ENCODE measurements at places on chromosomes 2 and 18. TPM values are rescaled to one million over a fixed set of nuclear protein-coding genes. Genes with fewer than 3 reads are reported as not detected.
A peak's percentile ranks its signal among the peaks of the same experiment; 100 is the strongest.

DNA sequence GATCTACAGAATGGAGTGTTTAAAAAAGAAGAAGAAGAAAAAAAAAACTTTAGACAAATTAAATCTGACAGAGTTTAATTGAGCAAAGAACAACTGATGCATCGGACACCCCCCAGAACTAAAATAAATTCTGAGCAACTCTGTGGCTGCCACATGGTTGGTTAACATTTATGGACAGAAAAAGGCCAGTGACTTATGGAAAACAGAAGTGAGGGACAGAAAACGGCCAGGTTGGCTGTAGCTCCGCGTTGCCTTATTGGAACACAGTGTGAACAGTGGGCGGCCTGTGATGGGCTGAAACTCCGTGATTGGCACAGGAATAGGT lies 75.6 kb downstream of the SPP2 start:
- no peak overlapping the region for H3K27ac ChIP-seq
- H3K4me3 ChIP-seq, result no peak overlapping the region
- no peak for DNase-seq
- no peaks in the 10 kb centered on the region for H3K4me1 ChIP-seq
- no peaks in the 10 kb centered on the region for H3K27me3 ChIP-seq

- no peaks in the 10 kb centered on the region for H3K4me1 ChIP-seq
- DNase-seq, result no peak
- no peaks in the 10 kb centered on the region for H3K36me3 ChIP-seq
- no peak overlapping the region for H3K27ac ChIP-seq
- no peak overlapping the region for H3K4me3 ChIP-seq
- H3K27me3 ChIP-seq, result no peaks in the 10 kb centered on the region
Measured at GRCh38 chr2:156006721-156007618, 325.6 kb downstream of the NR4A2 start.

GRCh38 chr2:139872503-139872902 lies 1092.3 kb upstream of the NXPH2 start:
- DNase-seq, result no peak
- H3K4me1 ChIP-seq, result no peaks in the 10 kb centered on the region
- no peaks in the 10 kb centered on the region for H3K27me3 ChIP-seq
- no peak overlapping the region for H3K4me3 ChIP-seq
- H3K36me3 ChIP-seq, result no peaks in the 10 kb centered on the region

GRCh38 chr18:48059455-48060010 lies 129.1 kb upstream of the SMAD2 start:
- no peak overlapping the region for H3K4me3 ChIP-seq
- DNase-seq, result no peak
- H3K4me1 ChIP-seq, result no peaks in the 10 kb centered on the region
- no peaks in the 10 kb centered on the region for H3K27me3 ChIP-seq

DNA sequence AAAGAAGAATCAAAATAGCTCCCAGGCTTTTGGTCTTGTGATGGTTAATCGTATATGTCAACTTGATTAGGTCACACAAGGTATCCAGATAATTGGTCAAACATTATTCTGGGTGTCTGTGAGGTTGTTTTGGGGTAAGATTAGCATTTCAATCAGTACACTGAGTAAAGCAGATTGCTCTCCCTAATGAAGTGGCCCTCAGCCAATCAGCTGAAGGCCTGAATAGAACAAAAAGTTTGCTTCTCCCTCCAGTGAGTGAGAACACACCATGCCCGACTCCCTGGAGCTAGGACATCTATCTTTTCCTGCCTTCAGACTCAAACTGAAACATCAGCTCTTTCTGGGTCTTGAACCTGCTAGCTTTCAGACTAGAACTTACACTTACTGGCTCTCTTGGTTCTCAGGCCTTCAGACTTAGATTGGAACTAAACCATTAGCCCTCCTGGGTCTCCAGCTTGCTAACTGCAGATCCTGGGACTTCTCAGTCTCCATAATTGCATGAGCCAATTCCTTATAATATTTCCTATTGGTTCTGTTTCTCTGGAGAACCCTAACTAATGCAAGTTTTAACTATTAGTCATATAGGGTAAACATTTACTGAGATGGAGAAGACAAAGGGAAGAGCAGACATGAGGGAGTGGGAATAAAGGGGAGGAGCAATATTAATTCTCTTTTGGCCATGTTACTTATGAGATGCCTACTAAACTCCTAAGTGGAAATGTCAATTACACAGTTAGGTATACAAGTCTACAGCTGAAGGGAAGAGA lies 25.5 kb downstream of the LNPK start:
- DNase-seq, result no peak
- H3K4me1 ChIP-seq, result no peaks in the 10 kb centered on the region
- H3K4me3 ChIP-seq, result no peak overlapping the region
- peaks cover 24% of the 10 kb centered on the region for H3K36me3 ChIP-seq
- H3K27ac ChIP-seq, result no peak overlapping the region
- H3K27me3 ChIP-seq, result no peaks in the 10 kb centered on the region

The CFAP65 gene
- not detected for total RNA-seq

DNA sequence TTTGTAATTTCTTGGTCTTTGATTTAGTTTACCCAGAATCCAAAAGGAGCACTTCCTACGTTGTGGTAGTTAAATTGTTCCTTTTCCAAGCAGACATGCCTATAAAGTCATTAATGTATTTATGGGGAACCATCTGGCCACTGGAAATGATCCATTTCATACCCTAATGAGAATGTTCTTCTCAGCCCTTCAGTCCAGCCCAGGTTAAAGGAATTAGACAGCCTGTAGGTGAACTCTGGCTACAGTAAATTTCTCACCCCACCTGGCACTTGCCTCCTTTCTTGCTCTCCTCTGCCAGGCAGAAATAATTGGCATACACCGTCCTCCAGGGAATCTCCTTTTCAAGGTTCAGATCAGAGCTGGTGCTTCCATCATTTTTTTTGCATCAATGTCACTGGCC lies 121.1 kb downstream of the SETBP1 start:
- H3K36me3 ChIP-seq, result no peaks in the 10 kb centered on the region
- no peak for DNase-seq
- no peak overlapping the region for H3K27ac ChIP-seq
- H3K4me3 ChIP-seq, result no peak overlapping the region
- peaks cover 16% of the 10 kb centered on the region for H3K4me1 ChIP-seq

DNA sequence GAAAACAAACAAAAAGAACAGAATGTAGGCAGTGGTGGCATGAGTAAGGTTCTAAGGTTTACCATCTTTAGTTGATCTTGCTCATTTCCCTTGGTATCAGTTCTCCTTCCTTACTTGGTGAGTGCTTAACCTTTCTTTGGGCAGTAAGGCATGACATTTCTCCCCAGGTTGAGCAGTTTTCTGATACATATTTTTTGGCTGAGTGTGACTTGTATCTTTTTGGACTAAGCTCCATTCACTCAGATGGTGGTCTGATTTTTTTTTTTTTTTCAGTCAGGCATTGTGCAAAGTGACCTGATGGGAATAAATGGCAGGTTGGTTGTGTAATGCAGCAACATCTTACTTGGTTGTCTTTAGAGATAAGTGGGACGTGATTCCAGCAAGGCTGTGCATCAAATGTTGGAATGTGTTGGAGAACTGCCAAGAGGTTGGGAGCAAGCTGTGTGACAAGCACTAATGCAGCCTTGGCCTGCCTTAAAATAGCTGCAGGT lies 15.1 kb downstream of the SPTBN1 start:
- H3K27me3 ChIP-seq, result no peaks in the 10 kb centered on the region
- DNase-seq, result peak; percentile 85
- no peak overlapping the region for H3K4me3 ChIP-seq
- H3K36me3 ChIP-seq, result peaks cover 5% of the 10 kb centered on the region

DNA sequence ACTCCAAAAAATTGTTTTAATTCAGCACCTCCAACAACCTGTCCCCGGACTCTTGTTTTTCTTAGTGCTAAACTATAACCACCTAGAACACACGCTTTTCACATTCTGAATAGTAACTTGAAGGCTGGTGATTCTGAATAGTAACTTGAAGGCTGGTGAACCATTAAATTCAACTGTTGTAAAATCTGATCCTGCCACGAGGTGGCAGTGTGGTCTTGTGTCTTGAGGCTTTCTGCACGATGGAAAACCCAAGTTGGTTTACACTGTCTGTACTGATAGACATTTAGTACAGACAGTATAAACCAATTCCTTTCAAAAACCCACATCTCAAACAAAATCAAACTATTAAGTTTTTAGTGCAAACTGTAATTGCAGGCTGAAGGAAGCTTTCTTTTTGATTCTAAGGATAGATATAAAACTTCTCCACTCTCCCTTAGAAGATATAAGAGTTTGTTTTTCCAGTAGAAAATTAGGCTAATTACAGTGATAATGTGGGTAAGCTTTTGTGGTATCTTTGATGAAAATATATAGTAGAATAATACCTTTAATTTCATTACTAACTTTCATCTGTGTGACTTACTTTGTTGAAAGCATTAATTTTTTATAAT lies 57.6 kb downstream of the VAPA start:
- H3K4me1 ChIP-seq, result peaks cover 2% of the 10 kb centered on the region
- H3K27ac ChIP-seq, result no peak overlapping the region
- no peaks in the 10 kb centered on the region for H3K27me3 ChIP-seq
- peak; percentile 77 for DNase-seq
- H3K36me3 ChIP-seq, result no peaks in the 10 kb centered on the region

GRCh38 chr2:11797846-11798245 lies 51.4 kb downstream of the LPIN1 start:
- H3K4me1 ChIP-seq, result no peaks in the 10 kb centered on the region
- peaks cover 48% of the 10 kb centered on the region for H3K36me3 ChIP-seq
- no peak overlapping the region for H3K27ac ChIP-seq

DNA sequence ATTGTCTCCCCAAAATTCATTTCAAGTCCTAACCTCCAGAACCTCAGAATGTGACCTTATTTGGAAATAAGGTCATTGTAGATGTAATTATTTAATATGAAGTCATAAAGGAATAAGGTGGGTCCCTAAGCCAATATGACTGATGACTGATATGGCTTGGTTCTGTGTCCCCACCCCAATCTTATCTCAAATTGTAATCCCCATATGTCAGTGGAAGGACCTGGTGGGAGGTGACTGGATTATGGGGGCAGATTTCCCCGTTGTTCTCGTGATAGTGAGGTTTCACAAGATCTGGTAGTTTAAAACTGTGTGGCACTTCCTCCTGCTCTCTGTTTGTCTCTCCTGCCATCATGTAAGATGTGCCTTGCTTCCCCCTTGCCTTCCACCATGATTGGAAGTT lies 43.0 kb upstream of the BCL11A start:
- H3K27me3 ChIP-seq, result peaks cover 12% of the 10 kb centered on the region
- H3K4me3 ChIP-seq, result no peak overlapping the region
- H3K27ac ChIP-seq, result no peak overlapping the region
- no peaks in the 10 kb centered on the region for H3K4me1 ChIP-seq

The RSAD2 gene
- total RNA-seq, result not detected

- no peaks in the 10 kb centered on the region for H3K27me3 ChIP-seq
- no peak overlapping the region for H3K27ac ChIP-seq
- DNase-seq, result no peak
Measured at GRCh38 chr2:128803222-128803621, 484.6 kb upstream of the HS6ST1 start.

DNA sequence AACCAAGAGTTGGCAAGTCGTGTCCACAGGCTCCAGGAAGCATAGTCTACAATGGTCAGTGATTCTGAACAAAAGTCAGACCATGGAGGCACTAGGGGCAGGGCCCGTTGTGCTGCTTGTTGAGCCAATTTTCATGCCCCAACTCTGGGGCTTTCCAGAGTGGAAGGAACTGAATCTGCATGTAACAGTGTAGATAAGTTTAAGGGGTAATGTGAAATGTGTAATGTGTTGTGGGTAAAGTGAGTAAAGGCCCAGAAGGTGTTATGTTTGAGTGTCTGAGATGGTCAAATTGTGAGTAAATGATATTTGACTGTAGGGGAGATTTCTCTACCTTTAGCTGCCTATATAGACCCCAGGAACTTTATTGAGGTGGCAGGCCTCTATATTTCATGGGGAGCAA lies 1336.5 kb upstream of the SLC39A10 start:
- H3K36me3 ChIP-seq, result no peaks in the 10 kb centered on the region
- H3K4me1 ChIP-seq, result no peaks in the 10 kb centered on the region

DNA sequence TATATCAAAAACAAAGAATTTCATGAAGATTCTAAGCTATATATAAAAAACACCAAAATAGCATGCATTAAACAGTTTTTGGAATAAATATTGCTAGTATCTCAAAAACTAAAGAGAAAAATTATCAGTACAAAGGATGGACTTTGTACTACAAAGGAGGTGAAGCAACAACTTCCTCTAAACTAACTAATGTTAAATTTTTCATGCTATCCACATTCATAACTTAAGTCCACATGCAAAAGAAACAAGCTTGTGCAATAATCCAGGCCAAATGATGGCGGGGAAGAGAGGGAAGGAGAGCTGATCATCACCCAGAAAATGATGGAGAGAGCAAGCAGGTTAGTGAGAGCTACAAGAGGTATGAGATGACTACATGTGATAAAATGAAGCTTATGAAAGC lies 70.1 kb downstream of the KIDINS220 start:
- H3K36me3 ChIP-seq, result peaks cover 6% of the 10 kb centered on the region
- no peak overlapping the region for H3K4me3 ChIP-seq
- H3K4me1 ChIP-seq, result no peaks in the 10 kb centered on the region
- DNase-seq, result no peak

DNA sequence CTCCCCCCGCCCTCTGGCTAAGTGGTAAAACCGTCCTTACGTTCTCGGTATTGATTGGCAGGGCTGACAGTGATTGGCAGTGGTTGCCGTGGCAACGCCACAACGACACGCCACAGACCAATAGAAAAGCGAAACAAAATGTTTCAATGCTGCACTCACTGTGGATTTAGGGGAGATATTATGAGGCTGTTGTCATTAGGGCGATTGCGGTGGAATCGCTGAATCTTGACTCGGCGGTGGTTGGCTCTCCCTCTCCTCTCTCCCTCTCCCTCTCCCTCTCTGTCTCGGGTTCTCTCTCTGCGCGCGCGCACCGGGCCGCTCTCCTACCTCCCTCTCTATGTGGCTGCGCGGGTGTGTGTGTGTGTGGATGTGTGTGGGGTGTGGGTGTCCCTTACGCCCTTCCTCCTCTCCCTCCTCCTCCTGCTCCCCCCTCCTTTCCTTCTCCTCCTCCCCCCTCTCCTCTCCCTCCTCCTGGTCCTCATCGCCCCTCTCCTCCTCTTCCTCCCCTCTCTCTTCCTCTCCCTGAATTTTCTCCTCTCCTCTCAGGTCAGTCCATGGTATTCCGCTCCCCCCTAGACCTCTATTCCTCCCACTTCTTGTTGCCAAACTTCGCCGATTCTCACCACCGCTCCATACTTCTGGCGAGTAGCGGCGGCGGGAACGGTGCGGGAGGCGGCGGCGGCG lies at the start of gene SIX3:
Gene SIX3 (plus strand): TSS at position 152 of the 684 bp plus-strand sequence. CDS start 403 bp downstream, at position 555.
- no peaks in the 10 kb centered on the region for H3K36me3 ChIP-seq
- H3K4me3 ChIP-seq, result peak within 1 kb of the TSS; percentile 45
- no peaks in the 10 kb centered on the region for H3K27me3 ChIP-seq
- H3K27ac ChIP-seq, result no peak within 1 kb of the TSS
- no peaks in the 10 kb centered on the region for H3K4me1 ChIP-seq

GRCh38 chr18:32776561-32776960 lies 3.7 kb upstream of the KLHL14 start:
- no peaks in the 10 kb centered on the region for H3K27me3 ChIP-seq
- H3K4me1 ChIP-seq, result no peaks in the 10 kb centered on the region
- no peaks in the 10 kb centered on the region for H3K36me3 ChIP-seq
- H3K4me3 ChIP-seq, result no peak overlapping the region

DNA sequence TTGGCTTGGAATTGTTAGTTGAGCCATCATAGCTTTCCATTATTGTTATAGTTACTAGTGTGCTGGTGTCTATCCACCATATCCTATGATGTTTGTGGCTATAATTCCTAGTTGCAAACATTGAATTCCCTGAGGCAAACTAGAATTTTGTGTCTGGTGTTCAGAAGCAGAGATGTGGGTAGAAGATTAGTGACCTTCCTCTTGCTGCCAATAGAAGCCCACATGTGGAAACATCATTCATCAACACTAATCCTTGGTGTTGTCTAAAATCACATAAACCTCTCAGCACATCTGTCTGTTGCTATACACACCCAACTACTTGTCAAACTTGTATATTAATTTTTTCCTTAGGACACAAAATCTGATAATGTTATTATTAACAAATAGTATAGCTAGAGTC lies 374.1 kb downstream of the TGIF1 start:
- no peaks in the 10 kb centered on the region for H3K27me3 ChIP-seq
- no peaks in the 10 kb centered on the region for H3K36me3 ChIP-seq
- H3K27ac ChIP-seq, result no peak overlapping the region
- H3K4me1 ChIP-seq, result no peaks in the 10 kb centered on the region

The MATN3 gene
- total RNA-seq, result 0.40 TPM

All from SJCRH30 (cell line).